Activated CD4-positive, alpha-beta T cell treated with anti-CD3 and anti-CD28 coated beads for 48 hours (primary cell): ENCODE measurements at places on chromosomes 13 and 19.

- no peak for DNase-seq
These were observed 59.0 kb upstream of the FGF14 start for GRCh38 chr13:102460806-102461205.

DNA sequence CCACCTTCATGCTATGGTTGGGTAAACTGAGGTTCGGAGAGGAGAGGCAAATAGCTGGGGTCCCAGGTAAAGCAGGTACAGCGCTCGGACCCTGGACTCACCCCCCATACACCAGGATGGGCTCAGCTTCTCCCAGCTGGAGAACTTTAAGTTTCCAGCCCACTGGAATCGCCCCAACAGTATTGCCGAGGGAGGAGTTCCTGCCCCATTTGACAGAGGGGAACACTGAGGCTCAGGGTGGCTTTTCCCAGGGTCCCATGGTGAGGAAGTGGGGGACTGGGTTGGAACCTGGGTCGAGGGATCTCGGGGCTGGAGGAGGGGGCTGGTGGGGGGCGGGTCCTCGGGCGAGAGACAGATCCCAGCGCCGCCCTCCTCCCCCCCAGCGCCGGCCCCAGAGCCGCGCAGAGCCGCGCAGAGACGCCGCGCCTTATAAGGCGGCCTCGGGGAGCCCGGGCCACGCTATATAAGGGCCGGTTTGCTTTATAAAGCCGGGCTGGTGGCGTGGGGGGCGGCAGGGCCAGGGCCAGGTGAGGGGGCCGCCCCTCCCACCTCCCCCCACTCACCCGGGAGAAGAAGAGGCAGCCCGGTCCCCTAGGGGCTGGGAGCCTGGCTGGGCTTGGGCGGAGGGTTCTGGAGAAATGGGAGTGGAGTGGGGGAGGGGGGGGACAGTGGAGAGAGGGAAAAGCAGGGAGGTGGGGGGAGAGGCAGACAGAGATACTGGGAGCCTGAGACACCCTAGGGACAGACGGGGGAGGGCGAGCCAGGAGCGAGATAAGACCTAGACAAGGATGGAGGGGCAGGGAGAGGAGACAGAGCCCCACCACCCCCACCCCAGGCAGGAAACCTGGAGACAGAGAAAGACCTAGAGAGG, 1.1 kb downstream of the CNN1 start:
- DNase-seq = no peak

DNA sequence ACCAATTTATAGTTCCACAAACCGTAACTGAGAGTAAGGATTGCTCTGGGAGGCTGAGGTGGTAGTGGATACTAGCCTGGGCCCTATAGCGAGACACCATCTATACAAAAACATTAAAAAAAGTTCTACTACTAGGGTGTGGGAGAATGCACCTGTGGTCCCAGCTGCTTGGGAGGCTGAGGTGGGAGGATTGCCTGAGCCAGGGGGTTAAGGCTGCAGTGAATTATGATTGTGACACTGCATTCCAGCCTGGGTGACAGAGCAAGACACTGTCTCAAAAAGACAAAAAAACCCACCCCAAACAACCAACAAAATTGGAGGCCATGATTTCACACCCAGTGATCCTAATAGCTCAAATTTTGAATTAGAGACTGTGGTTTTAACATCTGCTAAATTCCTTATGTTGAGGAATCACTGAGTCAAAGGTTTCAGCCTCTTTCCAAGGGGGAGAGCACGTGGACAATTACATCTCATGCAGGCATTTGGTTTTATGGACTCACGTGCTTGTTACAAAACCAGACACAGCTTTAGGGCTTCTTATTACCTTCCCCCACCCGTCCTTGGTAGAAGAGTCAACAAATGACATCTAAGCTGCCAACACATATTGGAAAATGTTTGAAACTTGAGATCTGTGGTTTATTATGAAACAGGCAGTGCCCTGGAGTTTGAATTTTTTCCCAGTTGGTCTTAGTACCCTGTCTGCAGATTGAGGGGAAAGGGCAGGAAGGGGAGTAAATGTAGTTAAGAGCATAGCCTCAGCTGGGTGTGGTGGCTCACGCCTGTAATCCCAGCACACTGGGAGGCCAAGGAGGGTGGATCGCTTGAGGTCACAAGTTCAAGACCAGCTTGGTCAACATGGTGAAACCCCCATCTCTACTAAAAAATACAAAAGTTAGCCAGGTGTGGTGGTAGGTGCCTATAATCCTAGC, 18.5 kb downstream of the CYP2A6 start:
- DNase-seq = no peak

DNA sequence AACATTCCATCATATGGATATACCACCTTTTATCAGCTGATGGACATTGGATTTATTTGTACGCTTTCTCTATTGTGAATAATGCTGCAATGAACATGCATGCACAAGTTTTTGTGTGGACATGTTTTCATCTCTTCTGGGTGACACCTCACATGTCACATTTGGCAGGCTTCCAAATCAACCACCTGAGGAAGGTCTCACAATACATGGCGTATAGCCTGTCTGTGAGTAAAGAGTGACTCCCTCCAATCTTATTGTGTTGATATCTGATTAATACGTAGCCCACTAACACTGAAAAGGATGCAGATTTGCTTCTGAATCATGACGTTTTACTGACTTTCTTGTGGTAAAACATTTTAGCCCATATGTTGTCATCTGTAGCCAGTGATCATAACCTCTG, 61.1 kb downstream of the SLC15A1 start:
- DNase-seq = no peak

GRCh38 chr13:33751151-33751550, 66.8 kb upstream of the RFC3 start:
- no peak for DNase-seq

DNA sequence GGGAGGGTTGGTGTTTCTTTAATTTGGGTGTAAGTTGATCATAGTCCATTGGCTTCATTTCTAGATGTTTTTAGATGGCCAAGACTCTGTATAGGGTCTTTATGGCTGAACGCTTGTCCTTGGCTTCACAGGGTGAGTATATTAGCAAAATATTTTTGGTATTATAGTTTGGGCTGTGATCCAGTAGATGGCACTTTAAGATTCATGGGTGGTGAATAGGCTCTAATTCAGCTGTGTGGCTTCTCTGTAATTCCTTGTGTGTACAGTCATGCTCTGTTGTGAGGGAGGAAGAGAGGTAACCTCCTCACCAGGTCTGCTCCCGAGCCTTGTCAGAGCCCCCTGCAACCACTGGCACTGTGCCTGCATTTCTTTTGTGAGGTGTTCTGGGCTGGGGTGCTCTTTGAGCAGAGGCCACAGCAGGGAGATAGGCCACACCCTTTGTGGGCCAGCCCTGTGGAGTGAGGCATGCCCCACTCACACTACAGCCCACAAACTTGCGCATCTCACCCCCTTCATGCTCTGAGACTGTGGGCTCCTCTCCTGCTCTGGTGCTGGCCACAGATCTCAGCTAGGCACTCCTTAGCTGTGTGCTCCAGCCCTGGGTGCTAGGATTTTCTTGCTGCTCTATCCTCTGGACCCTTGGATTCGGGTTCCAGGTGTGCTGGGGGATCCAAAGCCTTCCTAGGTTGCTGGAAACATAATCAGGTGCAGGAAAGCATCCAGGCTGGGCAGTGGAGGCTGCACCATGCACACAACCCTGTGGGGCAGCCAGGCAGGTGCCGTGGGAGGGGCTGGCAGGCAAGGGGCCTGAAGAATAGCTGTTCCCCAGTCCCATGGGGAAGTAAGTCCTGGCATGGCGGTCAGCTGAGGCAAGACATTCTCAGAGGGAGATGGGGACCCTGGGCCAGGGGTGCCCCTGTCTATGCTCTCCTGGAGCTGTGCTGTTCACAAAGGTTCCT, 193.9 kb downstream of the GPC5 start:
- DNase-seq = no peak

GRCh38 chr13:42553098-42554046, 20.6 kb upstream of the TNFSF11 start:
- no peak for DNase-seq

- DNase-seq = no peak
These were observed 111.0 kb downstream of the FNDC3A start for GRCh38 chr13:49086722-49087121.

DNA sequence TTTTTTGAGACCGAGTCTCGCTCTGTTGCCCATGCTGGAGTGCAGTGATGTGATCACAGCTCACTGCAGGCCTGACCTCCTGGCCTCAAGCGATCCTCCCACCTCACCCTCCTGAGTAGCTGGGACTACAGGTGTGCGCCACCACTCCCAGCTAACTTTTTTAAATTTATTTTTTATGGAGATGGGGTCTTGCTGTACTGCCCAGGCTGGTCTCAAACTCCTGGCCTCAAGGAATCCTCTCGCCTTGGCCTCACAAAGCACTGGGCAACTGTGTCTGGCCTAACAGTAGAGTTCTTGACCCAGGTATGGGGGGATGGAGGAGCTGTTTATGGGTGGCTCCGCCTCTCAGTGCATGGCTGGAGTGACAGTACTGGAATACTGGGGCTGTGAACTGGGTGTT, 59.6 kb downstream of the SMARCA4 start:
- no peak for DNase-seq

- peak; percentile 85 for DNase-seq
These were observed 1.8 kb upstream of the APOE start for GRCh38 chr19:44903602-44904425.

DNA sequence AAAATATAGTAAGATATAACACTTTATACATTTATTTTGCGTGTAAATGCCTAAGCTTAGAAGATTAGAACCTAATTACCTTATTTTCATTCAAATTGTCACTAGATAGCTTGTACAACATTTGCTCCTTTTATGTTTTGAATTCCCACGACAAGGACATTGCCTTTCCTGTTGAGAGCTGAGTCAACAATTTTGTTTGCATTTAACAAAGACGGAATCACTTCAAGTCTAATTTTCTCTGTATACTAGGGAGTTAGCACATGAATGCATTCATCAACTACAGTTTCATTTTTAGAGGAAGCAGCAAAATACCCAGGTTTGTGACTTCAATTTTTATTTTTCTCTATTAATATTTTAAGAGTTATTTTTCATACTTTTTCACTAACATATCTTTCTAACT, 48.7 kb upstream of the PCCA start:
- DNase-seq = no peak

DNA sequence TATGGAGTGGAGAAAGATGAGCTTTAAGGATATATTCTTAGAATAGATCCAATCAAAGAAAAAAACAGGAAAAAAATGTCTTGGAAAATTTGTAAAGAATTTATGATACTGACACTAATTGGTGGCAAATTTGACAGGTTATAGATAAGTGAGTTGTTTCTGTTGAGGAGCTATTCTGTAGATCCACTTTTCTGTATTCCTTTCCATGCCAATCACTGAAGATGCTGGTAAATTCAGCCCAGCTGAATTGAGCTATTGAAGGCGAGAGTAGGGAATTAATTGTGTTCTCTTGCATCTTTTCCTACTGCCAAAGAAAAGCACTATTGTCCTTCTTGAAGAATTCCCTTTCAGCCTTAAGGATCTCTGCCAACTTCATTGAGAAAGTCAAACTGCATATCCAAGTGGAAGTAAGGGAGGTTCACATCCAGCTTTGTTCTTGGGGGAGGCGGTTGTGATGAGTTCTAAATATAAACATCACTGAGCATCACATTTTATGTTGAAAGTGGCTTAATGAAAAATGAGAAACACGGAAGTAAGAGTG, 113.1 kb downstream of the PCDH9 start:
- DNase-seq = no peak

DNA sequence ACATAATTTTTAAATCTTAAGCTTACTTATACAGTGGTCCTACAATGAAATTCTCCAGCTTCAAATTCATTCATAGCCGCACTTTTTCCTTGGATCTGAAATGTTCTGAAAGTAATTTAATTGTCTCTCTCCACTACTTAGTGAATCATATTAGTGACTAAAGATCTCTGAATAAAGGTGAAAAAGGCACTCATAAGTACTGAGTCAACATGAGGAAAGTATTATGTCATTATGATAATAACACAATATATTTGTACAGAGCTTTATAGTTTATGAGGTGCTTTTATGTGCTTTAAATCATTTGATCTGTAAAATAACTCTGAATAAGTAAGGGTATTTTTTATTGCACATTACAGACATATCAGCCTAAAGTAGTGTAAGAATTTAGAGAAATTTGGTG, 628.2 kb upstream of the SLITRK5 start:
- DNase-seq = no peak

DNA sequence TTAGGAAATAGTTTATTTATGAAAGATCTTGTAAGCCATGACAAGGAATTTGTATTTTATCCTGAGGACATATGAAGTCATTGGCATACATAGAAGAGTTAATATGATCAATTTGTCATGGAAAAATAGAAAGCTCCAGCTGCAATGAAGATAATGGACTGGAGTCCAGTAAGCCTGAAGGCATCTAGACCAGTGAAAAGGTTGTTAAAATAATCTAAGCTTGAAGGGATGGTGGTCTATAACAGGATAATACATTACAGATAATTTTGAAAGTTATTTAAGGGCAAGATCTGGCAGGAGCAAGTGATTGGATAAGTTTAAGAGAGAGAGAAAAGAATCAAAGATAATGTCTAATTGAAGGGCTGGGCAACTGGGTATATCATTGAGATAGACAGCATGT, 224.2 kb downstream of the GPC6 start:
- DNase-seq = no peak

DNA sequence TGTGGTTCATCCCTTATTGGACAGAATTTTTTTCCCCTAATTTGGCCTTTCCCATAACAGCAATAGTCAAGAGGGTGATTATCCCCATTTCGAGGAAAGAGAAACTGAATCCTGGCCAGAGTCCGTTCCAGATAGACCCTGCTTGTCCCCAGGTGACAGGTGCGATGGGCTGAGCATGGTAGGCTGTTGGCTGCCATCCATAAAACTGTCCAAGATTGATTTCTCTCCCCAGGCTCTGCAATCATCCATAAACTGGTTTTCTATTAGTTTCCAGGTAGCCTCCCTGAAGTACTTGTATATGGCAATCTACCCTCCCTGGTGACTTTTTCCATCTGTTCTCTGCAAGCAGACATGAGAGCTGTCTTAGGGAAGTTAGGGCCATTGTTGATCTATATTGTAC, 25.4 kb downstream of the SERP2 start:
- DNase-seq = no peak

GRCh38 chr13:101941095-101941783, 460.6 kb downstream of the FGF14 start:
- DNase-seq = no peak

GRCh38 chr19:29685326-29685725, 20.1 kb downstream of the PLEKHF1 start:
- DNase-seq = no peak

GRCh38 chr13:40377783-40378182, 288.7 kb downstream of the FOXO1 start:
- DNase-seq = peak; percentile 63

- DNase-seq = no peak
These were observed 823.5 kb downstream of the GPC5 start for GRCh38 chr13:92221916-92222315.
